ENCODE measurements at places on chromosomes 3 and 15.
A peak's percentile ranks its signal among the peaks of the same experiment; 100 is the strongest.

- DNase-seq = no peak
These were observed 20.8 kb downstream of the NBEAL2 start for GRCh38 chr3:47000198-47000815.

GRCh38 chr3:48985831-48986376, 4.1 kb upstream of the P4HTM start:
- DNase-seq = no peak

DNA sequence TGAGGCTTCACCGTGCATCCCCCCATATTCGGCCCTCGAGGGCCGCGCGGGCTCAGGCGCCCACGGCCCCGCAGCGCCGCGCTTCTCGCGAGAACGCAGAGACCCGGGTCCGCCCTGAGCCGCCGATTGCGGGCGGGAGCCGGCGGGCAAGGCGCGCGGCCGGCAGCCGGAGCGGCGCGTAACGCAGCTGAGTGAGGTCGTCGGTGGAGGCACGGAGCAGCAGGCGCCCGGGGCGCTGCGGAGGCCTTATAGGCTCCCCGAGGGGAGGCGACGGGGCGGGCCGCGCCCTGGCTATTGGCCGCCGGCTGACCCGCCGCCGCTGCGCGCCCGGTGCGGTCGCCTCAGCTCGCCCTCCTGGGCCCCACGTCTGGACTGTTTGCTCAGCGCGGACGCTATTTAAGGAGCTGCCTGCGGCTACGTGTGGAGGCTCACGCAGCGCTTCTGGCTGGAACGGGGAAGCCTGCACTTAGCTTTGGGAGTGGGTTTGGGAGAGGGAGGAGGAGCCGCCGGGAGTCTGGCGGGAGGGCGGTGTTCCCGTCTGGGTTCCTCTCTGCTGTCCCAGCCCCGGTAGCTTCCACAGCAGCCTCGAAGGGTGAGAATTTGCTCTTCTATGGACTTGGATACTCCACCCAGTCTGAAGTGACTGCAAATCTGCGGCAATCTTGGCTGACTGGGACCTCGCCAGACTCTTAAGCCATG, at the start of gene PLOD2:
TSS of gene PLOD2 (minus strand) at position 221 of the 699 bp plus-strand sequence. CDS start at position 26, 195 bp downstream.
- DNase-seq = peak; percentile 35

DNA sequence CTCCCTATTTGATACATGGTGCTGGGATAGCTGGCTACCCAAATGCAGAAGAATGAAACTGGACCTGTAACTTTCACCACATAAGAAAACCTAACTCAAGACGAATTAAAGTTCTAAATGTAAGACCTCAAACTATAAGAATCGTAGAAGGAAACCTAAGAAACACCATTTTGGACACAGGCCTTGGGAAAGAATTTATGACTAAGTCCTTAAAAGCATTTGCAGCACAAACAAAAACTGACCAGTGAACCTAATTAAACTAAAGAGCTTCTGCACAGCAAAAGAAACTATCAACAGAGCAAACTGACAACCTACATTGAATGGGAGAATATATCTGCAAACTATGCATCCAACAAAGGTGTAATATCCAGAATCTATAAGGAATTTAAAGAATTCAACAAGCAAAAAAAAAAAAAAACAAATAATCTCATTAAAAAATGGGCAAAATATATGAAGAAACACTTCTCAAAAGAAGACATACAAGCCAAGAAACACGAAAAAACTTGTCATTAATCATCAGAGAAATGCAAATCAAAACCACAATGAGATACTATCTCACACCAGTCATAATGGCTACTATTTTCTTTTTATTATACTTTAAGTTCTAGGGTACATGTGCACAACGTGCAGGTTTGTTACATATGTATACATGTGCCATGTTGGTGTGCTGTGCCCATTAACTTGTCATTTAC, 37.0 kb downstream of the HDGFL3 start:
- DNase-seq = no peak

GRCh38 chr3:133096900-133097613, 58.9 kb downstream of the TMEM108 start:
- no peak for DNase-seq

- DNase-seq = no peak
These were observed 34.5 kb downstream of the SLC6A20 start for GRCh38 chr3:45761831-45762230.

DNA sequence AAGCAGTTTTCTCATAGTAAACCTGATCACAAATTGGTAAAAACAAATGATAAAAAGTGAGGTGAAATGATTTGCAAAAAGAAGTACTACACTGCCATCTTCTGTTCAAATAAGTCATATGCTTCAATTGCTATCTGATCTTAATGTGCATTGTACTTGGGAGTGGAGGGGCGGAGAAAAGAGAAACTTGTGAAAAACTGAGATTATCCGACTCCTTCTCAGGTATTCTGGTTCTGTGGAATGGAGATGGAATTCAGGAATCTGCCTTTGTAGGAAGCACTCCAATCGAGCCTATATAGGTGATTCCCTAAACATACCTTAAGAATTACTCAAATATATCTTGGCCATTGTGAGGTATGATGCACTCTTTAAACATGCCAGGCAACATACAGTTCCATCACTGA, 180.6 kb downstream of the CHL1 start:
- DNase-seq = no peak

Measured in hippocampal formation (tissue), 2 donors.